Right lobe of liver (tissue), 6 donors: ENCODE measurements at places on chromosomes 16 and 17.

GRCh38 chr16:15671530-15672117 is 21.6 kb downstream of the NDE1 start:
- no peaks in the 10 kb centered on the region for H3K36me3 ChIP-seq
- no peaks in the 10 kb centered on the region for H3K4me1 ChIP-seq
- DNase-seq = no peak
- H3K4me3 ChIP-seq = no peak overlapping the region

DNA sequence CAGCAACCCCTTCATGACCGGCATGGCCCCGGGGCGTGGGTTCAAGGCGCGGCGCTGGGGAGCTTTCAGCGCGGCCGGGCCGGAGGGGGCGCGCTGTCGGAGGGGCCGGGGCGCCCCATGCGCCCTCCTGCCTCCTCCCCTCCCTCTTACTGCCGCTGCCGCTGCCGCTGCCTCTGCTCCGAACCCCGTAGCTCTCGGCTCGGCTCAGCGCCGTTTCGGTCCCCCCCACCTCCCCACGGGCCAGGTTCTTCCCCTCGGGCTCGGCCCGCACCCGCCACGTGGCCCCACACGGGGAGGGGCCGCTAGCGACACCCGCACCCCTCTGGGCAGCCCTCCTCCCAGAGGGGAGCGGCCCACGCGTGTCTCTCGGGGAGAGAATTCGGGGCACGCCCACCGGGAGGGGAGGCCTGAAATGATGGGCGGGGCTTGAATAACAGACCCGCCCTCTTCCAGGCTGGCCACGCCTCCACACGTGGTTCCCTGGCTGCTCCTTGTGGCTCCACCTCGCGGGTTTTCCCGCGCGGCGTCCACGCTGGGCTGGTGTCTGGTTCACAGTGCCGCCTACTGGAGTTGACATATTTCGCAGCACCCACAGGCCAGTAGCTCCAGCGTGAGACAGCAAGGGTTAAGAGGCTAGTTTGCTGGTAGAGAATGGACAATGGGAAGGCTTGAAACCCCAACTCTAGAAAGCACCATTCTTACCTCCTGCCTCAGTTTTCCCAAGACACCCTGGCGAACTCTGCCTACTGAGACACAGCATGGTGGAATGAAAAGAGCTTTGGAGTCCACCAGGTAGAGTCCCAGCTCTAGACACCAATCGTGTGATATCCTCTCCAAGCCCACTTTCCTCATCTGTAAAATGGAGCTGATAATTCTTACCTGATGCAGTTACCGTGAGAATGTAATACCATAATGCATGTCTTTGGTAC is at the start of gene KCNH4:
TSS of gene KCNH4 (minus strand) at position 221 of the 929 bp plus-strand sequence. CDS start at position 24, 197 bp downstream.
- peak; percentile 81 for DNase-seq
- no peaks in the 10 kb centered on the region for H3K27me3 ChIP-seq
- H3K27ac ChIP-seq = no peak within 1 kb of the TSS
- H3K36me3 ChIP-seq = no peaks in the 10 kb centered on the region
- H3K4me1 ChIP-seq = no peaks in the 10 kb centered on the region

GRCh38 chr17:78409191-78409928 is 30.9 kb downstream of the PGS1 start:
- H3K4me3 ChIP-seq = no peak overlapping the region
- no peak overlapping the region for H3K27ac ChIP-seq
- DNase-seq = peak; percentile 80
- no peaks in the 10 kb centered on the region for H3K27me3 ChIP-seq

GRCh38 chr17:48478224-48479013 is 48.4 kb upstream of the SKAP1 start:
- no peak overlapping the region for H3K4me3 ChIP-seq
- no peak overlapping the region for H3K27ac ChIP-seq
- no peaks in the 10 kb centered on the region for H3K36me3 ChIP-seq
- H3K27me3 ChIP-seq = no peaks in the 10 kb centered on the region
- DNase-seq = no peak

DNA sequence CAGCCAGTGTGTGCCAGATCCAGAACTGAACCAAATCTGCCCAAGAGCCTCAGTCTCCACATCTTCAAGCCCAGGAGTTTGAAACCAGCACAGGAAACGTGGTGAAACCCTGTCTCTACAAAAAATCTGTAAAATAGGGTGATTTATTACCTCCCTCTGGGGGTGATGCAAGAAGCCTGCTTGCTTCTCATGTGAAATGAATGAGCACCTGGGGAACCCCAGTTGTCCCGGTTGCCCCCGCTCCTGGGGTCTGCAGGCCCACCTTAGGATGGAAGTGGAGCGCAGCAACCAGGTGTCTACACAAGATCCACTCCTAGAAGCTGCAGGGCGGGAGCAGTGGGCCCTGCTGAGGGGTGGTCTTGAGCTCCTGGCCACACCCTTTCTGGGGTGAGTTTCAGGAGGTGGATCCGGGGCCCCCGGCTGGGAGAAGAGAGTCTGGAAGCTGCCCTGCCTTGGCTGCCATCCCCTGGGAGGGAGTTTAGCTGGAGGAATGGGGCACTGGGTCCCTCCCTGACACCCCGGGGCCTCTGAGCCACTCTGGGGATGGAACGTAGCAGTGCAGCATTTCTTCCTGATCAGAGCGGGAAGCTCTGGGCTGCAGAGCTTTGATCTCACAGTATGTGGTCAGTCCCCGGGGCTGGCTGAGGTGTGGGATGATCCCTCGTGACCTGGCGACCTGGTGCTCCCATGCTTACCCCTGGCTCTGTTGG is 117.8 kb downstream of the RAB11FIP4 start:
- H3K27me3 ChIP-seq = no peaks in the 10 kb centered on the region
- no peak for DNase-seq
- no peak overlapping the region for H3K4me3 ChIP-seq
- H3K4me1 ChIP-seq = peaks cover 18% of the 10 kb centered on the region
- H3K36me3 ChIP-seq = no peaks in the 10 kb centered on the region

DNA sequence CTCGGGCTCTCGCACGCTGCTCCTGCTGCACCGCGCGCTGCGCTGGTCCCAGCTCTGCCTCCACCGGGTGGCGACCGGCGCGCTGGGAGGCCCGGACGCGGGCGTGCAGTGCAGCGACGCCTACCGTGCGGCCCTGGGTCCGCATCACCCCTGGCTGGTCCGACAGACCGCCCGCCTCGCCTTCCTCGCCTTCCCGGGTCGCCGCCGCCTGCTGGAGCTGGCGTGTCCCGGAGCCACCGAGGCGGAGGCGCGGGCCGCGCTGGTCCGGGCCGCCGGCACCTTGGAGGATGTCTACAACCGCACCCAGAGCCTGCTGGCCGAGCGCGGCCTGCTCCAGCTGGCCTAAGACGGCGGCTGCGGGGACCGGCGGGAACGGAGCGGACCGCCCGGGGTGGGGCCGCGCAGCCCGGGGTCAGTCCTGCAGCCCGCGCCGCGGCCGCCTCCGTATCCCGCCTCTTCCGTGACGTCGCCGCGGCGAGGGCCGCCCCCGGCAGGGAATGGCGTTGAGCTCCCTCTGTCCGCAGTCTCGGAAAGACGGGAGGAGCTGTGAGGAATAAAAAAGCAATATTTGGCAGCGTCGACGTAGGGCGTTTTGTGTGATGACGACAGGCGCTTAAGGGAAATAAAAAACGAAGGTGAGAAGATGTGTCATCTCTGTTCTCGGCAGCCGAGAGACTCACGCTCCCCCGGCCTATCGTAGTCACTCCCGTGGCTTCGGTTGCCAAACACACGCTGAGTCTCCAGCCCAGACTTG is 1.4 kb downstream of the GLTPD2 start:
- H3K27ac ChIP-seq = peak overlapping the region; percentile 92
- DNase-seq = peak; percentile 91
- H3K27me3 ChIP-seq = no peaks in the 10 kb centered on the region
- H3K4me3 ChIP-seq = peak overlapping the region; percentile 68
- no peaks in the 10 kb centered on the region for H3K4me1 ChIP-seq

DNA sequence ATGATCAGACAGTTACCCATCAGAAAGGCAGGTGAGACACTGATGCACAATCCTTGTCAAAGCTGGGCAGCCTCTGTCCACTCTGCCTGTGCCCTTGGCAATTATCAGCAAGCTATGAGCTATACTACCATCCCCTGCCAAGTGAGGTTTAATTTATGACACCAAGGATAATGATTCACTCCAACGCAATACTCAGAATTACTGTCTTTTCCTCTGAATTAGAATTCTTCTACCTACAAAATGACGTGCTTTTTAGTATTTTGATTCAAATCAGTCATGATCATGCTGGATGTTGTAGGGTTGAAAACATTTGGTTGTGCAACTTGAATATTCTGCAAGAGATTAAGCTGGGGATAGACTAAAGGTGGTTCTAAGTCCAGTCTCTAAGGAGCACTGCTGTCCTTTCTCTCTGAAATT is 116.8 kb upstream of the SOX9 start:
- no peak overlapping the region for H3K27ac ChIP-seq
- no peak for DNase-seq
- H3K27me3 ChIP-seq = no peaks in the 10 kb centered on the region

GRCh38 chr17:64491034-64491860 is 5.6 kb downstream of the POLG2 start:
- no peaks in the 10 kb centered on the region for H3K27me3 ChIP-seq
- H3K36me3 ChIP-seq = no peaks in the 10 kb centered on the region
- no peak for DNase-seq
- no peak overlapping the region for H3K27ac ChIP-seq
- H3K4me3 ChIP-seq = no peak overlapping the region
- H3K4me1 ChIP-seq = peaks cover 15% of the 10 kb centered on the region

- no peaks in the 10 kb centered on the region for H3K36me3 ChIP-seq
- H3K4me1 ChIP-seq = no peaks in the 10 kb centered on the region
- DNase-seq = no peak
- no peak overlapping the region for H3K4me3 ChIP-seq
- H3K27me3 ChIP-seq = no peaks in the 10 kb centered on the region
These were observed 85.9 kb downstream of the EMP2 start for GRCh38 chr16:10494343-10495030.

GRCh38 chr17:4958102-4958501 is 7.2 kb downstream of the ENO3 start:
- no peaks in the 10 kb centered on the region for H3K36me3 ChIP-seq
- DNase-seq = peak; percentile 79
- no peaks in the 10 kb centered on the region for H3K4me1 ChIP-seq
- H3K27ac ChIP-seq = no peak overlapping the region
- H3K4me3 ChIP-seq = no peak overlapping the region

DNA sequence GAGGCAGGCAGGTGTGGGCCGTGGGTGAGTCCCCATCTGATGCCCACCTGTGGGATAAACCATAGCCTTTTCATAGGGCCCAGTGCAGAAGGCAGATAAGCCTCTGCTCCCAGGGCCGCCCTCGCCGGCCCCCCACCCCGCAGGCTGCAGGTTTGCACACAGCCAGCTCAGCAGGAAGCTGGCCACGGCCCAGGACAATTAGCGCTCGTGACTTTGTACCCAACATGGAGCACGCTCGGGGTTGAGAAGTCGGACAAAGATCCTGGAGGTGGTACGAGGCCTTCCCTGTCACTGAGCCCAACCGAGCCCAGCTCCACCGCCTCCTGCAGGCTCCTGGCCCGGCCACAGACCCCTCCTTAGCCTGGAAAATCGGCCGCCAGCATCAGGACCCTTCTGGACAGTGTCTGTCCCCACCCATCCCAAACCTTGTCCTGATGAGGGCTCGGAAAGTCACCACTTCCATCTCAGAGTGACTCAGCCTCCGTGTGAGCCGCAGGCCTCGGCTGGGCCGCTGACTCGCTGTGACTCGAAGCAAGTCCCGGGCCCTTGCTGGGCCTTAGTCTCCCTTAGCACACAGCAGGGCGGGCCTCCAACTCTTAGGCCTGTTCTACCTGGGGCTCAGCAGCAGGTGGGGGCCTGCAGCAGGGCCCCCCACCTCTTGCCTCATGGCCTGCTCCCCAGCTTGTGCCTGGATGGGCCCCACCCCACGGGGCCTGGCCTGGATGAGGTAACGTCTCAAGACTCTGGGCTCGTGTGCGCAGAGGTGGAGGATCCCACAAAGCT is 22.7 kb downstream of the FAM83G start:
- H3K27ac ChIP-seq = peak overlapping the region; percentile 31
- peak; percentile 87 for DNase-seq
- no peaks in the 10 kb centered on the region for H3K4me1 ChIP-seq
- peaks cover 20% of the 10 kb centered on the region for H3K36me3 ChIP-seq
- H3K4me3 ChIP-seq = no peak overlapping the region
